ENCODE measurements at places on chromosomes 7 and 10. TPM values are rescaled to one million over a fixed set of nuclear protein-coding genes. Genes with fewer than 3 reads are reported as not detected.

PDE1C gene
- total RNA-seq: 23.3 TPM

GSTO2 gene
- total RNA-seq: 2.1 TPM

EPDR1 gene
- total RNA-seq: 46.9 TPM

ZNF488 gene
- total RNA-seq: 0.71 TPM

FAM241B gene
- 6.1 TPM for total RNA-seq

EN2 gene
- total RNA-seq: not detected

MINPP1 gene
- total RNA-seq: 11.6 TPM

OAT gene
- 104 TPM for total RNA-seq

- DNase-seq: no peak
These were observed 85.9 kb downstream of the LSMEM1 start for GRCh38 chr7:112566442-112567324.

GRCh38 chr10:34637418-34637911 is 177.6 kb downstream of the PARD3 start:
- peak; percentile 81 for DNase-seq

DNA sequence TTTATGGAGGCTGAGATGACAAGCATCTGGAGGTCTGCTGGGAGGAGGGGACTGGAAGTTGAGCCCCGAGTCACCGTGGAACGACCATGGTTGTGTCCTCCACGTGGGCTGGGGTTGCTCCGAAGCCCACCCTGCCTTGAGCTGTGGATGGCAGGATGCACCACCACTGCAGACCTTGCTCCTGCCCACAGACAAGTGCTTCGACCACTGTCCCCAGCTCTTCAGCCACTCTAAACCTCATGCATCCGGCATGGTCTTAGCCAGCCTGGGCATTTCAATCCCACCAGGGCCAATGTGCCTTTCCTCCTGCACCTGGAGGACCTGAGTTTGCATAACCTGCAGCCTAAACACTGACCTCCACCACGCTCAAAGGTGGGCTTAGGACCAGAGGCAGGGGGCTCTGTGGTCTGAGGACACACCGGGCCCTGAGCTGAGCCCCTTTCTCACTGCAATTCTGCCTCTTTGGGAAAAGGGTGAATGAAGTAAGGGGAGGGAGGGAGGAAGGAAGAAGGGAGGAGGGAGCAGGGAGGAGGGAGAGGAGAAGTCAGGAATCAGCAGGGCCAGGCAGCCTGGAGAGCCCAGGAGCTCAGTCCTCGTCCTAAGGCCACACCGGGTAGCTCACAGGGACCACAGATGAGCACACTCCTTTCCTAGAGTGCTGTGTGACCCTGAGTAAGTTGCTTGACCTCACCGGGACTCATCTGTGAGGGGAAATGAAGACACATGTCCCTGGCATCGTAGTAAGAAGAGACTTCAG is 44.8 kb upstream of the DNAAF5 start:
- DNase-seq: peak; percentile 28

- DNase-seq: peak; percentile 71
These were observed 637 bp downstream of the HSPA14 start for GRCh38 chr10:14838582-14839304.

DNA sequence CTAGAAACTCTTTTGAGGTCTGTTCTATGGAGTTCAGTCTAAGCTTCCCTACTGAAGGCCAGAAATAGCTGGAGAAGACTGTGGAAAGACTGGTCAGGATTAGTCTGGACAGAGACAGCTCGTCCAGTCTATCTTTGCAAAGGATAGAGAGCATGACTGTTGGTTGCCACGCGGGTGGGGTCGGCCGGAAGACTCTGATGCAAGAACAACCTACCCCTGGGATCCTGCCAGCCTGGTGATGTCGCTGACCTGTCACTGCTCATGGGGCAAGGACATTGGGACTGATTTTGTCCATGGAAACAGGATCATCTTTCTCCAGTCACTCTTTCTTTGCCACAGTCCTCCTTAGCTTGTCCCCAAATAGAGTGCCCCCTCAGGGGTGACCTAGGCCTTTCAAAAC is 337.6 kb upstream of the NPSR1 start:
- no peak for DNase-seq

- no peak for DNase-seq
These were observed 29.4 kb downstream of the DKK1 start for GRCh38 chr10:52343439-52343838.

- DNase-seq: peak; percentile 5
These were observed 38.4 kb downstream of the BAIAP2L1 start for GRCh38 chr7:98362517-98362916.

- no peak for DNase-seq
These were observed 43.2 kb downstream of the BTRC start for GRCh38 chr10:101397140-101397539.

- DNase-seq: no peak
These were observed 34.7 kb downstream of the ANXA11 start for GRCh38 chr10:80170641-80171040.

DNA sequence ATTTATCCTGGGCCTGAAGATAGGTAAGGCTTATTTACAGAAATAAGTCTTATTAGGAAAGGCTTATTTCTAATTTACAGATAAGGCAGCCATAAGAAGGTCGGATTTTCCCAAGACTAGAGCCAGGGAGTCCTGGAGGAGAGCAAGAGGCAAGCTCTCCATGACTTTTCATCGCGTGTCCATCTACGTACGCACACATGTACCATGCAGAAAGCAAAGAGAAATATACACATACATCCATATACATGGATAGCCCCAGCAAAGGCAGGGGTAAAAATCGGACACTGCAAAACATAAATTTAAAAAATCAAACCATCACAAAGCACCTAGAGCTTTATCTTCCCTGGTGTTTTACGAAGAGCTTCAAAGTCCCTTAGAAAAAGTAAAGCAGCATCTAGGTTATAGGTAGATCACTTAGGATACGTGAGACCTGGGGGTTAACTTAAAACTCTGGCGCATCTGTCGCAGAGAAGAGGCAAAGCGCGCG is 25.8 kb upstream of the ZRANB1 start:
- DNase-seq: no peak

- peak; percentile 42 for DNase-seq
These were observed 3.0 kb downstream of the ZYX start for GRCh38 chr7:143384148-143384547.

DNA sequence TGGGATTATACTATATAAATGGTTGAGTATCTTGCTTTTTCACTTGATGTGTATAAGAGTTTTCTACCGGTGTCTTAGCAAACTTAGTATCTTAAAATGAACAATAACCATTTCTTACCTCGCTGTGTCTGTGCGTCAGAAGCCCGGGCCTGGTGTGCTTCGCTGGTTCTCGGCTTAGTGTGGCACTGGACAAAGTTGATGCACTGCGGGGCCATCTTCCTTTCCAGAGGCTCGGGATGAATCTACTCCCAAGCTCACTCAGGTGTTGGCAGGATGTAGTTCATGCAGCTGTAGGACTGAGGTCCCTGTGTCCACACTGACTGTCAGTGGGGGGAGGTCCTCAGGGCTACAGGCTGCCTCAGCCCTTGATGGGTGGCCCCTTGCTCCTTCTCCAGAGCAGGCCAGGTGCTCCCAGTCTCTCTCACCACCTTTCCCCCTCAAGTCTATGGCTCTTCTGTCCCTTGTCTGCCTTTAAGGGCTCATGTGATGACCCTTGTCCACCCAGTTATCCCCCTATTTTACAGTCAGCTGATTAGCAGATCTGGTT is 227.8 kb downstream of the GLRX3 start:
- DNase-seq: peak; percentile 51

DNA sequence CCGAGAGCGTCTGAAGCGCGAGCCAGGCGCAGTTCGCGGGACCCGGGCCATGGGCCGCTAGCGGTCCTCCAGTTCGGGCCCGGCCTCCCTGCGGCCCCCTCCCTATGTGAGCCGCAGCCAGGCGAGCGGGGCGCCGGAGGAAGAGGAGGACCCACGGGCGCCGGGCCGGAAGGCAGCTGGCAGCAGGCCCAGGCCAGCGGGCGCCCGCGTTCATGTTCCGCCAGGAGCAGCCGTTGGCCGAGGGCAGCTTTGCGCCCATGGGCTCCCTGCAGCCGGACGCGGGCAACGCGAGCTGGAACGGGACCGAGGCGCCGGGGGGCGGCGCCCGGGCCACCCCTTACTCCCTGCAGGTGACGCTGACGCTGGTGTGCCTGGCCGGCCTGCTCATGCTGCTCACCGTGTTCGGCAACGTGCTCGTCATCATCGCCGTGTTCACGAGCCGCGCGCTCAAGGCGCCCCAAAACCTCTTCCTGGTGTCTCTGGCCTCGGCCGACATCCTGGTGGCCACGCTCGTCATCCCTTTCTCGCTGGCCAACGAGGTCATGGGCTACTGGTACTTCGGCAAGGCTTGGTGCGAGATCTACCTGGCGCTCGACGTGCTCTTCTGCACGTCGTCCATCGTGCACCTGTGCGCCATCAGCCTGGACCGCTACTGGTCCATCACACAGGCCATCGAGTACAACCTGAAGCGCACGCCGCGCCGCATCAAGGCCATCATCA is 1.1 kb downstream of the ADRA2A start:
- DNase-seq: no peak

DNA sequence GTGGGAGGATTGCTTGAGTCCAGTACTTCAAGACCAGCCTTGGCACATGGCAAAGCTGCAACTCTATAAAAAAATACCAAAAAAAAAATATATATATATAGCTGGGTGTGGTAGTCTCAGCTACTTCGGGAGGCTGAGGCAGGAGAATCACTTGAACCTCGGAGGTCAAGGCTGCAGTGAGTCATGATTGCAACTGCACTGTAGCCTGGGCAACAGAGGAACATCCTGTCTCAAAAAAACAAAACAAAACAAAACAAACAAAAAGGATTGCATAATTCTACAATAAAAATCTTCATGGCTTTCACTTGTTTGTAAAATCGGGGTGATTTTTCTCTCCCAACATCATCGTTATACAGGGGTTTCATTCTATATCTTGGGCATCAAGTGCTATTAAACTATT is 35.1 kb downstream of the GUSB start:
- DNase-seq: no peak

GRCh38 chr7:90853205-90853604 is 257.1 kb downstream of the CDK14 start:
- DNase-seq: no peak

DNA sequence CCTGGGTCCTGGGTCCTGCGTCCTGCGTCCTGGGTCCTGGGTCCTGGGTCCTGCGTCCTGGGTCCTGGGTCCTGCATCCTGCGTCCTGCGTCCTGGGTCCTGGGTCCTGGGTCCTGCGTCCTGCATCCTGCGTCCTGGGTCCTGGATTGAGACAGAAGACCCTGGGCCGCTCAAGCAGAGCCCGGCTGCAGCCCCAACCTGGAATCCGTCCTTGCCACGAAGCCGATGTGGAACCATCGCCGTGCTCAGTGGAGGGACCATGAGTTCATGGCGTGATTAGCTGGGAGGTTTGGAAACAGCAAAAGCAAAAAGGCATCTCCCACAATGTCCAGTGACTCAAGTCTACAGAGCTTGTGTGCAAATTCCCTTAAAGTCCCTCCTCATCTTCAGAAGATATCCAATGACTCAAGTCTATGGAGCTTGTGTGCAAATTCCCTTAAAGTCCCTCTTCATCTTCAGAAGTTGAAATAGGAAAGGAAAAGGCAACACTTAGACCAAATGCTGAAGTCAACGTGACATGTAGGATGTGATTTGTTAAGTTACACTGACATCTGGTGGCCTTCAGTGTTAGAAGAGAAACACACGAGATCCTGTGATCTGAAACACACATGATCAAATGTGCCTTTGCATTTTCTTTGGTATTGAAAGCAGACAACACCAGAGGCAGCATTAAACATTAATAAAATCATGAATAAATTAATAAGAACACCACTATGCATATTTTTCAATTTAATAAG is 179.9 kb downstream of the PTPRN2 start:
- DNase-seq: no peak

GRCh38 chr10:77045085-77045484 is 592.5 kb downstream of the KCNMA1 start:
- no peak for DNase-seq

DNA sequence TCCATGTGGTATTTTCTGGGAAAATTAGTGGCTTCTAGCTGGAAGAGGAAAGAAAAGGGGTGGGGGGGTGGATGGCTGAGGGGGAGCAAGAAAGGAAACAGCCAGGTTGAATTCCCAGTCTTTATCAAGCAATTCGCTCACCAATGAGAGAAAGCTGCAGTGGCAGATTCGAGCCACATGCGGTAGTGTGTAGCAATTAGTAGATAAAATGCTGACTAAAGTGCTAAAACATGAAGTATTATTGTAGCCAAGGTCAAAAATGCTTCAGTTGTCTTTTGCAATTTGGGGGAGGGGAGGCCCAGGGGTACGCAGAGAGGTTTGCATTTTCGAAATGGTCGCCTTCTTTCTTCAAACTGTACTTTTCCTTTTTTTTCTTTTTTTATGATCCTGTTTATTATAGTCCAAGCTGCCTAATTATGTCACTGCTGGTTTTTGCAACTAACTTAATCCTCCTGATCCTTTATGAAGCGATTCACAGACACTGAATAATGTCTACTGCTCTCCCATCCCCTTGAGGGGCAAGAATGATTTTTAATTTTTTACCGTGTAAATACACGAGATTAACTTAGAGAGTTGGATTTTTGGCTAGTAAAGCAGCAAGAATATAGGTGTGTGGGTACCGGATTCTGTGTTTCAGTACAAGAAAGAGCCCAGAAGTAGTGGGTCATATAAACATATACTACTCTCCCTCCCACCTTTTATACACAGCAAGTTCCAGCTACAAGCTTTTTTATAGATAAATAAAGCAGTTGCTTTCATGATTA is 3.6 kb upstream of the ARID5B start:
- no peak for DNase-seq

DNA sequence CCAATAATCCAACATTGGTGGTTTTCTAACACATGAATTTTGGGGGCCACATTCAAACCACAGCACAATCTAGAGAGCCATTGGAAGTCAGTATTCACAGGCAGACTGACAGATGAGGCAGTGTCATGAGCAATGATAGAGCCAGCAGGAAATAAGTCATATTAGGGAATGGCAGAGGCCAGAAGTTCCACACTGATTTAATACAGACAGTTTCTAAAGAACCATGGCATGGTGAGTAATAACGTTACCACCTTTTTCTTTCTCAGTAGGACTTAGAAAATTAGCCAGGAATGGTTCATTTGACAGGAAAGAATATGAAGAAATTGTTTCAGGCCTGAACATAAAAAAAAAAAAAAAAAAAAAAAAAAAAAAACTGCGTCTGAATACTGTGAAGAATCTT is 210.3 kb downstream of the GPAM start:
- no peak for DNase-seq

Measured in sciatic nerve (tissue), 2 donors.